Breast epithelium (tissue), 4 donors: ENCODE measurements at places on chromosomes 4 and X. TPM values are rescaled to one million over a fixed set of nuclear protein-coding genes. Genes with fewer than 3 reads are reported as not detected.

GRCh38 chr4:2689825-2690700 is 66.1 kb downstream of the TNIP2 start:
- no peak overlapping the region for H3K27ac ChIP-seq
- peaks cover 4% of the 10 kb centered on the region for H3K36me3 ChIP-seq
- H3K4me1 ChIP-seq, result no peaks in the 10 kb centered on the region

DNA sequence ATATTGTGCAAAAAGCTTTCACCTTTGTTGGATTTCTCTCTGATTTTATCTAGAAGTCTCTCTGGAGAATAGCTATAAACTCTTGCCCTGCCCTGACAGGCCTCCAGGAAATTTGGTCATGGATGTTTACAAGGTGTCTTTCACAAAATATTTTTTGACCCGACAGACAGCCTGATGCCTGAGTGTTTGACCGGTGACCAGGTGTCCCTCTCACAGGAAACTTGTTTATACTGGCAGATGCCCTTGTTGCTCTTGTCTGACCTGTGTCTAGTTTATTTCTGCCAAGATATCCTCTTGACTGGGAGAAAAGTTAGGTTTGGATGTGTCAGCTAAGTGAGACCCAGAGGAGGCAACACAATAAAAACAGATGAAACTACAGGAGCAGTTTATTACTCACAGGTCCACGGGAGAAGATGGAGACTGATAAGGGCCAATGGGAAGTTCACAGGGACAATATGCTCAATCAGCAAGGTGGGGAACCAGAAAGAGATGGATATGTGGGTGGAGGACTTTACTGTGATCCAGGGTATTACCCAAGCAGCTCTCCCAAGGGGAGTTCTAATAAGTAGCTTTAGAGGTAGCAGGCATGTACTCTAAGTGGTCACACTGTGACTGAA is 243.3 kb downstream of the ARAP2 start:
- no peak overlapping the region for H3K27ac ChIP-seq
- no peak for DNase-seq
- no peak overlapping the region for H3K4me3 ChIP-seq
- H3K4me1 ChIP-seq, result no peaks in the 10 kb centered on the region
- no peaks in the 10 kb centered on the region for H3K27me3 ChIP-seq
- H3K36me3 ChIP-seq, result no peaks in the 10 kb centered on the region

GRCh38 chrX:143781103-143781502 is 60.6 kb upstream of the SPANXN2 start:
- H3K27me3 ChIP-seq, result no peaks in the 10 kb centered on the region
- no peak for DNase-seq
- H3K4me1 ChIP-seq, result no peaks in the 10 kb centered on the region

Gene TMEM154
- total RNA-seq, result 1.3 TPM

DNA sequence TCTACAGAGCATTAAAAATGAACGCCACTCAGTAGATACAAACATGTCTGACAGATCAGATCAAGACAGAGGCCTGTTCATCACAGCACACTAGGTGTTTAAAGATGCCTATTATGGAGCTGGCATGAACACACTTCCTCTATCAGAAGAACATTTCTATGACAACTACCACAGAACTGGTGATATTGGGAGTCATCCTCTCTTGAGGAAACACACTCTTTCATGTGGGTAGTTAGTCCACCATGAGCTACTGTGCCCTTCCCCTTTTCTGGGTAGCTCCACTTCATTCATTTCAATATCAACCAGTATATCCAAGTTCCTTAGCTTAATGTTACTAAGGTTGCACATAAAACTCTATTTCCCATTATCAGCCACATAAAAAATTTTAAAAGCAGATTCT is 46.7 kb downstream of the MAOB start:
- H3K36me3 ChIP-seq, result no peaks in the 10 kb centered on the region
- no peak for DNase-seq

Gene THAP9
- total RNA-seq, result 8.6 TPM

GRCh38 chrX:49958727-49959485 is 36.5 kb downstream of the CLCN5 start:
- no peak overlapping the region for H3K4me3 ChIP-seq
- no peak for DNase-seq
- no peaks in the 10 kb centered on the region for H3K27me3 ChIP-seq

Gene YIPF7
- 0.73 TPM for total RNA-seq
